ENCODE measurements at places on chromosomes 11 and 22.

- DNase-seq, result no peak
These were observed 26.5 kb downstream of the CTNND1 start for GRCh38 chr11:57787920-57788702.

DNA sequence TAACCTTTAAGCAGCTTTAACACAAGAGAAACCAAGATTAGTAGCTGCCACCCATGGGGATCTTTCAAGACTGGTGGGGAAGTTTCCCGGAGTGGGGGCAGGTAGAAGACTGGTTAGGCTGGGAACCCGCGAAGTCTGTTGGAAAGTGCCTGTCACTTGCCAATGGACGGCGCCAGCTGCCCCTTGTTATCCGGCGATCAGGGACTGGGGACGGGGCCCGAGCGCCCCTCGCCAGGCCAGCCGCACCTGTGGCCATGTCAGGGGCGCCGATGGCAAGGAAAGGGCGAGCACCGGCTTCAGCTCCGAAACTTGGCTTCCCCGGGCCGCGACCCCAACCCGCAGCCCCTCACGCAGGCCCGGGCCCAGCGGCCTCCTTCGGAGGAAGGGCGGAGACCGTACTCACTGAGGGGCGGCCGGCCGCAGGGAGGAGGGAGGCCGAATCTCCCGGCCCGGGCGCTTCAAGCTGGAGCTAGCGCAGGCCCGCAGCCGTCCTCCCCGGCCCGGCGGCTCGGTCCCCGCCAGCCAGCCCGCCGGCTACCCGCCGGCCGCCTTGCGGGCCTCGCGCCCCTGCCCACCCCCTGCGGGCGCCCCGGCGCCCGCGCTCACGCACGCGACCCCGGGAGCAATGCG, 539 bp downstream of the EIF4ENIF1 start:
- peak; percentile 6 for DNase-seq

DNA sequence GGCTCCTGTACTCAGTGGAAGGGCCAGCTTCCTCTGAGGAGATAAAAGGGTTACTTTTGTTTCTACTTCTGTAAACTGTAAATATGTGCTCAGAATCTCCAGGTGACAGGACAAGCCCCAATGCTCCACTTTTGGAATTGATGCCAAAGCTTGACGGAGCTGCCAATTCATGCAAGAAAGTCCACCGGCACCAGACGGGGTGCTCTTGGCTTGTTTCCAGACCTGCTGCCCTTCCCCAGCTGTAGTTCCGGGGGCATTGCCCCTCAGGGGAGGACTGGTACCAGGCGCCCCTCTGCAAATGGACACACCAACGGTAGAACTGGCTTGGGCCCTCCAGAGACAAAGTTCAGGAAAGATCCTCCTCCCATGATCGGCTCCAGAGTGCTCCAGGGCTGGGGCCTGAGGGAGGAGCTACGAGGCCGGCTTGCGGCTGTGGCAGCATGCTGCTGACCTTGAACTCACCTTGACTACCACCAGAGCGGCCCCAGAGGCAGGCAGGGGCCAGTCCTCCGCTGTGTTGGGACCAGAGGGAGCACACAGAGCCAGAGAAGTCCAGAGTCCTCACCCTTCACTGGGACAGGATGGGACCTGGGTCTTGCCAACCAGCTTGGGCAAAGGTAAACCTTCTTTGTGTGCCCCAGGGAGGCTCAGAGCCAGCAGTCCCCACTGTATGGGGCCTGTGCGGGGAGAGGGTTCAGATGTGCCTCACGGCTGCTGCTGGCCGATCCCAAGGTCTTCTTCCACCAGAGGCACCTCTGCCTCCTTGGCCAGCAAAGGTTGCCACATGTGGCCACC, 17.8 kb upstream of the OAF start:
- no peak for DNase-seq

DNA sequence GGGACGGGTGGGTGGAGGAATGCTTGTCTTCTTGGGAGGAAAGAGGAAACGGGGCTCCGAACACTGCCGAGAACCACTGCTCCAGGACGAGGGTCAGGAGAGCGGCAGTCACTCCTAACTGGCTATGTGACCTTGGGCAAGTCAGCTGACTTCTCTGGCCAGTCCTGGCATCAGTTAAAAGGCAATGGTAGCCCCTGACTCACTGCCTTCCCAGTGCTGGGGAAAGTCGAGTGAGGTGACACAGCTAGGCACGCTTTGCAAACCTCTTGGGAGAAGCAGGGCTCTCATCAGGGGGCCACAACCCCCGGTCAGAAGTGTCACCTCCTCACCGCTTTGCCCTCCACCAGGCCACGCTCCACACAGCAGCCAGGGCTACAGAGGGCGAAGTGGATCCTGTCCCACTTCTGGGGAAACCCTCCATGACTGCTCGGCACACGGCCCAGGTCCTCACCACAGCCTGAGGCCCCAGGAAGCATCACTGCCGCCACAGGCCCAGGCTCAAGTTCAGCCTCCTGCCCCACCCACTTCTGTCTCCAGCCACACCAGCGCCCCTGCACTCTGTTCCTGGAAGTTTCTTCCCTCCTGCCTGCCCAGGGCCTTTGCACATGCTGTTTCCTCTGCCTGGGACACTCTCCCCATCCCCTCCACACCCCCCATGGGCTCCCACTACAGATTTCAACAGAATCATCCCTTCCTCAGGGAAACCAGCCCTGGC, 16.3 kb downstream of the IL2RB start:
- DNase-seq, result no peak

DNA sequence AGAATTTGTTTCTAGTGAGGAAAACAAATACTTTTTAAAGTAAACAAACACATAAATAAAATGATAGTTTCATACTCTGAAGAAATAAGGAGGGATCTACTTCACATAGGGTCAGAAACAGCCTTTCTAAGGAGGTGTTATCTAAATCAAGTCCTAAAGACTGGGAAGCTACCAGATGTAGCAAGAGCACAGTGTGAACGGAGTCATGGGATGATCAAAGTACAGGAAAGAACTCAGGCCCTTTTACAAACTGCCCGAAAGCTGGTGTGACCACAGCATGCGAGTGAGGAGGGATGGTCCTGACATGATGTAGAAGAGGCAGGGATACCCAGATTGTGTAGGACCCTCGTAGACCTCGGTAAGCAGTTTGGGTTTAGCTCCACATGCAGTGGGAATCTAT, 102.8 kb downstream of the ARHGAP32 start:
- no peak for DNase-seq

GRCh38 chr22:49123621-49124192, 704.0 kb downstream of the BRD1 start:
- no peak for DNase-seq

- DNase-seq, result no peak
These were observed 108.3 kb downstream of the CHST1 start for GRCh38 chr11:45556851-45557707.

GRCh38 chr11:35404388-35404775, 15.0 kb downstream of the SLC1A2 start:
- no peak for DNase-seq
